ENCODE measurements at places on chromosomes 4 and X. TPM values are rescaled to one million over a fixed set of nuclear protein-coding genes. Genes with fewer than 3 reads are reported as not detected.

AWAT2 gene
- not detected for total RNA-seq

SAGE1 gene
- not detected for total RNA-seq

MAGEC2 gene
- not detected for total RNA-seq

METTL14 gene
- total RNA-seq, result 23.5 TPM

CLIC2 gene
- total RNA-seq, result 1.3 TPM

LIMCH1 gene
- total RNA-seq, result 8.4 TPM

CXCL11 gene
- not detected for total RNA-seq

Measured in fibroblast of villous mesenchyme (primary cell).